ENCODE measurements at places on chromosomes 1 and 21. TPM values are rescaled to one million over a fixed set of nuclear protein-coding genes. Genes with fewer than 3 reads are reported as not detected.

DNA sequence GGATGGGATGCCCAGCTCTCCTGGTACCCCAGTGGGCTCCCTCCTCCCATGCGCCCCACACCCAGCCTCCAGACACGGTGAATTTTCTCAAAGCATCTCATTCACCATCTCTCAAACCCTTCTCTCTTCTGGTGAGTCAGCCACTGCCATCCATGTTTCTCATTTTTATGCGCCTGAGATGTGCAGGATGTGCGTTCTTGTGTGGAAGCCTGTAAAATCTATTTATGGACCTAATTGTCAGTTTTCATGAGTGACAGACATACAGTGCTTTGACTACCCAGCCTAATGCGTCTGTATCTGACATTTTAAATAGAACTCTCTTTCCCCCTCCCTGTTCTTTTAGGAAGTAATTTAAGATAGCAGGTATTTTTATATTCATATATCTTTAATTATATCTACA is 158.8 kb downstream of the DAB1 start:
- DNase-seq: no peak

DNA sequence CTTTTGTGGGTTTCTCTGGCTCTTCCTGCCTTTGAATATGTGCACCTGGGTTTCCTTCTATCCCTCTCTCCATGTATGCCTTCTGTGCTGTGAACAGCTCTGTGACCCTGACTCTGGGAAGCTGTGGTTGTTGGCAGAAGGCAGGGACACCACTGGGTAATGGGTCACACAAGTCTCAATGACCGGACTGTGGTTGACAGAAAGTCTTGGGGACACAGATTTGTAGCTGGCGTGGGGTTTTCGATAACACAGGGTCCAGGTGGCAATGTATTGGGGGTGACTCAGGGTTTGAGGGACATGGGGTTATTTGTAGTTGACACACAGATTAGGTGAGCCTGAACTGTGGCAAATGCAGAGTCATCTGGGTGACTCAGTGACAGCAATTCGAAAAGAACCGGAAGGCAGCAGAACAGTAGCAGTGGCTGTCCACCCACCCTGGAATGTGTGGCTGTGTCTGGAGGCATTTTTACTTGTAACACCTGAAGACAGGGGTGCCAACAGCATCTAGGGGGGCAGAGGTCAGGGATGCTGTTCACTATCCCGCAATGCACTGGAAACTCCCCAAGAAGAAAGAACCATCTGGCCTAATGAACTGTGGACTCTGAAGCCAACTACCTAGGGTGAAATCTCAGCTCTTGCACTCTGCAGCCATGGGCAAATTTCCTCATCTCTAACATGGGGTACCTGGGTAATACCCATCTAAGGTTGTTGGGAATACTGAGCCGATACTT is 13.0 kb upstream of the SLC6A9 start:
- no peak for DNase-seq

KRTAP10-8 gene
- not detected for total RNA-seq

RC3H1 gene
- total RNA-seq: 31.9 TPM

GRCh38 chr1:25711555-25712298 is 88.3 kb upstream of the SELENON start:
- DNase-seq: no peak

- DNase-seq: no peak
Measured at GRCh38 chr1:89959719-89960118, 35.2 kb upstream of the ZNF326 start.

DNA sequence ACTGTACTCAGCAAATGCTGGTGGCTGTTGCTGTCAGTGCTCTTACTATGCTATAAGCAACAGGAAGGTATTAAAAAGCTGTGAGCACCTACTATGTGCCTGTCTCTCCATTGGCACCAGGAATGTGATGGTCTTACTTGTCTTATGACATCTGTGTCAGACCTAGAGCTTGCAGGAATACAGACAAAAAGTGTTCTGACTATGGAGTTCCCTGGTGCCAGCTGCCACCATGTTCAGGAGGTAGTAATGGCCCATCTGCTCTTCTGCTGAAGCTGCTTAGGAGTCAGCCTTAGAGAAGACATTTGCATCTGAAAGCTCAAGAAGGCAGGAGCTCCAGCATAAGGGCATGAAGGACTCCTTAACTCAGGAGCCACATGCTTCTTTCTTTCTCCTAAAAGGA is 52.3 kb downstream of the MAB21L3 start:
- no peak for DNase-seq

- no peak for DNase-seq
Measured at GRCh38 chr21:36369064-36369685, 16.0 kb upstream of the CHAF1B start.

SH2D1B gene
- 0.66 TPM for total RNA-seq

DNA sequence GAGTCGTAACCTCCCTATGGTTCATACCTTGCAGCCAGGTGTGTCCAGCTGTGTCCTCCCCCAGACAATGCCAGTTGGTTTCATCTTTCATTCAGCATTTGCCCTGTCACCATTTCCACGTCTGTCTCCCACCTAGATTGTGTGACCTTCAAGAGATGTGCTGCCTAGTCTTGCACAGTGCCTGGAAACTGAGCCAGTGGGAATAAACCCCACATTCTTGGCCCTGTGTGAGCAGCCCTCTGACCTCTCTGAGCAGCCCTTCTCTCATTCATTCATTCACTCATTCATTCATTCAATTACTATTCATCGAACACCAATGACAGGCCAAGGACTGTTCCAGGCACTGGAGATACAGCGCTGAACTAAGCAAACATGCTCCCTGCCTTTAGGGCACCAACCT is 115.7 kb downstream of the GRIK3 start:
- DNase-seq: no peak
